ENCODE measurements at places on chromosomes 5 and 9.

GRCh38 chr9:134358026-134358661, 31.9 kb downstream of the RXRA start:
- DNase-seq: no peak

GRCh38 chr9:108676355-108676754, 179.4 kb downstream of the ACTL7B start:
- no peak for DNase-seq

DNA sequence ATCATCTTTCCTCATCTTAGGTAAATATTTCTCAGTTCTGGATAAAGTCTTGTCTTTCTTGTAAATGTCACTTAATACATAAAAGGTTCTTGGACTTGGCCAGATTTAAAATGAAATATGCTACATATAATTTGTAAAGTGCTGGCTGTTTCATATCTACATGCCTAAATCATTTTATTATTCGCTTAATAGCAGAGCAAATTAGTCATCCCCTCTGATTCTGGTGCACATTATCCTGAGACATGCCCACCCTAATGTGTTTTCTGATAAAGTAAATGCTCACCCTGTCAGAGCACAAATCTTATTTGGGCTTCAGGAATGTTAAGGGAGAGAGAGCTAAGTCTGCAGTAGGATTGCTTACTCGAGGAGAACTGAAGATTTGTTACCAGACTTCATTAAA, 166.5 kb upstream of the IZUMO3 start:
- no peak for DNase-seq

DNA sequence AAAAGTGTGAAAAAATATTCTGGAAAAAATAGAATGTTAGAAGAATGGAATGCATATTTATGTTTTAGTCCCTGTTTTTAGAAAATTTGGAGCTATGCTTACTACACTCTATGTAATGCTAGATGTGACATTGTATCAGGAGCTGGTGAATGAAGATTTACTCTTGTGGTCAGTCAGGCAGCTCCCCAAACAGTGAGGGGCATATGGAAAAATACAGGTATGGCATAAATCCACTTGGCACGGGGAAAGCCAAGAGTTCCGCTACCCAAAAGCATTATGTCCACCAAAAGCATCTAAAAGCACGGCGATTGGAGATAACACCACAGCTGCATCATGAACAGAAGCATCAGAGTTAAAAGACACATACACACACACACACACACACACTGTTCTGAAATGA, 220.2 kb upstream of the KLF9 start:
- DNase-seq: no peak

GRCh38 chr9:34454571-34455065, 3.8 kb downstream of the FAM219A start:
- no peak for DNase-seq

DNA sequence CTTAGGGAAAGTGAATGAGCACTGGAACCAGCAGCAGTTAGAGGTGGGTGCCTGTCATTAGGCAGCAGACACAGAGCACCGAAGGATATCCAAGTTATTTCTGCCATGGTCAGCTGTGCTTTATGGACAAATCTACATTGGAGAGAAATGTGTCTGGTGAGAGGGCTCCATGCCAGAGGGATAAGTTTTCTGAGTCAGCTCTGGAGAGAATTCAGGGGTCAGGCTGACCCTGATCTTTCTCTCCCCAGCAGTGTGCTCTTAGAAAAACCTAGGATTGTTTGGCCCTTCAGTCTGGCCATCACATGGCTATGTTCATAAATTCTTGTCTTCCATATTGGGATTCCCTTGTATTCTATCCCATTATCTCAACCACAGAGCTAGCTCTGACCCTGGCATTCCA, 8.9 kb upstream of the IL17B start:
- no peak for DNase-seq

DNA sequence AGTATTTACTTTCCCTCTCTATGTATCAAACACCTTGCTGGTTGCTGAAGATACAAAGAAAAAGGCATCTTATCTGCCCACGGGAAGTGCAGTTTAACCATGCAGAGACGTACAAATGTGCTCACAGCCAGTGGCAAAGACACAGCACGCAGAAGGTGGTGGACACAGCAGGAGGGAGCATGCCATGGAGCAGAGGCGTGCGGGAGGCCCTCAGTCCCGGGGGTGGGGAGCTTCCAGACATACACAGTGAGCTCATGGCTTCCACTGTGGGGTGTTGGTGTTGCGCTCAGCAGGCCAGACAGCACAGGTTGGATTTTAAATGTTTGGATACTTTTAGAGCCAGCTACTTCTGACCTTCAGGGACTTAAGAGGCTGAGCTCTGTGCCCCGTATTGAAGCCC, 8.8 kb upstream of the BARX1 start:
- no peak for DNase-seq

DNA sequence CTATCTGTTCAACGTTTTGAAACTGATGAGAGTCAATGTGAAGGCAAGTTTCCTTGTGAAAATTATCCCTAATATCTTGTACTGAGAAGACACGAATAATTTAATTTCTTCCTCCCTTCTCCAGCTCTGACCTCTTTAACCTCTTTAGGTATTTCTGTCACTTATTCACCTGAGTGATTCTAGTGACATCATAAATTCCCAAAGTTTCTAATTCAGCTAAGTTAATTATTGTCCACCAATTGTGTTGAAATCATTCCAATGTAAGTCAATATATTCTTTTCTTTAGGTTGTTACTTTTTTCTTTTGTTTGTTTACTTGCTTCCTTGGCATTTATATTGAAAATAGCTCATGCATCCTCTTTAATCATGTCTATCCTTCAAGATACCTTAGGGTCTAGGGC, 143.8 kb downstream of the PAPPA start:
- no peak for DNase-seq

DNA sequence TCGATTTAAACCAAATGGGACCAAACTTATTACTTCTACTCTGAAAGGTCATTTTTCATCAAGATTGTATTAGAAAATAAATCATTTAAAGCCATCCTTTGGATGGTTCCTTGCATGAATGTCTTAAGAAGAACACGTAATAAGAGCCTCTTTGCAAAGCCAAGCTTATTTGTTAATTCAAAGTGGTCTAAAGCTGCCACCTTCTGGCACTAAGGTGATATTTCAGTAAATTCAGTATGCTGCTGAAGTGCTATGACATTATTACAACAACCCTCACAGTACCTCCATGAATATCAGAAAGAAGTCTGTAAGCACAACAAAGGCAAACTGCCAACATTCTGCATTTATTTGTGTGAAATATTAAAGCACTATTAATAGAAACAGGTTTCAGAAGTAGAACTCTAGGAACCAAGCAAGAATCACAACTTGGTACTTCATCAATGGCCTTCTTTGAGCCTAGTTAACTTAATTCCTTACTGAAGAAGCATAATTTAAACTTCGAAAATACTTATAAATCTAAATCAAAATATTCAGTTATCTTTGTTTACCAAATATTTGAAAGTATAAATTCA, 53.1 kb upstream of the TYRP1 start:
- peak; percentile 16 for DNase-seq

GRCh38 chr5:172745838-172746237, 25.2 kb downstream of the DUSP1 start:
- no peak for DNase-seq

GRCh38 chr5:73233461-73234203, 60.6 kb downstream of the TMEM174 start:
- no peak for DNase-seq

DNA sequence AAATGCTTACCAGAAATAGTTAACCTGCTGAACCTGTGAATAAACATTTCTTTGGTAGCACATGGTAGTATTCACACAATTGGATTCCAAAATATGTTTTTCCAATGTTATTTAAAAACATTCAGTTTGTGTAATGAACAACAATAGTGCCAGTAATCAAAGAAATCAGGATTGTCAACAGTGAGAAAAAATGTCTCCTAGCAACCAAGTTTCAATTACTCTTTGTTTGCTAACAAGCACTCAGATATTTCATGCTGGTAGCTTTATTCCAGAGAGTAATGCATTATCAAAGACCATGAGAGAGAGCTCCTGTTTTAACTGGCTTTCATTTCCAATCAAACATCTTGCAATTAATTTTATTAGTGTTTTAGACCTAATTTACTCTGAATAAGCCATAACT, 768.1 kb upstream of the GRAMD2B start:
- no peak for DNase-seq

DNA sequence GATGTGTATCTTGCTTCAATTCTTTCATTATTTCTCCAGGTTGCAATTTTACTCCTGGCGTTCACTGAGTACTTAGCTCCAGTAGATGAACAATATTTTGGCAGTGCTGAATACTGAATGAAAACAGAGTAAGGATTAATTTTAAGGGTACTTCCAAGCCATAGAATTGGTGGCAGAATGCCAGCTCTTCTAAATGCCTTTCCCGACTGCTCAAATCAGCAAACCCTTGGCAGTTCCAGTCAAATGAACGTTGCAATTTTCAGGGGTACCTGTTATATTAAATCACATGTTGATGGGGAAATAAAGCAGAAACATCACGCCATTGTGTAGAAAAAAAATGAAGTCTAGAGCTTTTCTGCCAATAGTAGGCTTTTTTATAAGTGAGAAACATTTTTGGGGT, 282.4 kb upstream of the RPS23 start:
- no peak for DNase-seq

- no peak for DNase-seq
Observed at GRCh38 chr9:122356627-122357026, 14.2 kb upstream of the PTGS1 start.

GRCh38 chr9:76191493-76191892, 202.7 kb downstream of the RFK start:
- DNase-seq: no peak

GRCh38 chr9:97562542-97562941, 61.1 kb downstream of the TMOD1 start:
- no peak for DNase-seq

DNA sequence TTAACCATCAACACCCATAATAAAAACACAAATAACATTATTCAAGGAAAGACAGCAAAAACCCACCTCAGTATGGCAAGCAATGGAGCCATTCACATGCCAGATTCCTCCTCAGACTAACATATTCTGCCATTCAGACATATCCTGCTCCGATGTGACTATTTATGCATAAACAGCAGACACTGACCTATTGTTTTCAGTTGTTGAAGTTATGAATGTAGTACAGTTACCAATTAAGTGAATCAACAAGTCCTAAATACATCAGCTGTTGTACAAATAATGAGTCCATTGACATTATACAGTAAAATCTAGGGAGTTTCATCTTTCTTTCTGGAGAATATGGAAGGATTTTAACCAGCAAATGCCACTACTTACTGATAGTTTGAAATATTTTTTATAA, 131.7 kb downstream of the DENND1A start:
- DNase-seq: no peak

DNA sequence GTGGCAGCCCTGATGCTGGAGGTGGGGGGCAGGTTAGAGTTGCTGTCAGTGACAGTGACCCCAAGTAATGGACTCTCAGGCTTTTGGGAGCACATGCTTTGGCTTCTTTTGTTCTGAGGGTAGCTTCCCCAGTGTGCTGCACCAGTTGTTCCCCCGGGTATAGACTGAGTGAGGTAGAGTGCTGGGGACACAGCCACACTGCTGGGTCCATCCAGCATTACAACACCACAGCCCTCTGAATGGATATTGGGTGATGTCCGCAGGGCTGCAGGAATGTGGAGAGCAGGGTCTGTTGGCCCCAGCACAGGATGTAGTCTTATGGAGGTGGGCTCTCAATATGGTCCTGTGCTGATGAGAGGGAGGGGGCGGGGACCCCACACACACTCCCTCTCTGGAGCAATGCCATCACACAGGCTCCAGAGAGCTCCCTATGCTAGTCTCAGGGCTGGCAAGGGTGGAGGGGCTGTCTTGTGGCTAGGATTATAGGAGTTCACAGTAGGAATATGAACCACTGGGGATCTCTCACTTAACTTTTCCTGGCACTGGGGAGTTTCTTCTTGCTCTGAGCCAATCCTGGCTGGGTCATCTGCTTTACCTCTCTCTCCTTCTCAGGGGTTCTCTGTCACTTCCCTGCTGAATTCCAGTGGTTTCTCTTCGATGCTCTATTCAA, 20.7 kb downstream of the OSMR start:
- no peak for DNase-seq

GRCh38 chr9:15249981-15250380, 57.0 kb downstream of the TTC39B start:
- DNase-seq: no peak

GRCh38 chr5:4244306-4244705, 648.7 kb downstream of the IRX1 start:
- DNase-seq: no peak

- DNase-seq: no peak
Observed at GRCh38 chr5:19923742-19924141, 64.3 kb downstream of the CDH18 start.

- no peak for DNase-seq
Observed at GRCh38 chr5:38478166-38478565, 78.3 kb downstream of the LIFR start.

- no peak for DNase-seq
Observed at GRCh38 chr5:141866096-141866495, 12.1 kb downstream of the PCDH1 start.

- DNase-seq: no peak
Observed at GRCh38 chr5:643811-644271, 31.7 kb downstream of the CEP72 start.

GRCh38 chr9:93020151-93020550, 38.4 kb upstream of the SUSD3 start:
- DNase-seq: no peak

GRCh38 chr5:68565427-68565826, 349.9 kb downstream of the PIK3R1 start:
- DNase-seq: no peak

DNA sequence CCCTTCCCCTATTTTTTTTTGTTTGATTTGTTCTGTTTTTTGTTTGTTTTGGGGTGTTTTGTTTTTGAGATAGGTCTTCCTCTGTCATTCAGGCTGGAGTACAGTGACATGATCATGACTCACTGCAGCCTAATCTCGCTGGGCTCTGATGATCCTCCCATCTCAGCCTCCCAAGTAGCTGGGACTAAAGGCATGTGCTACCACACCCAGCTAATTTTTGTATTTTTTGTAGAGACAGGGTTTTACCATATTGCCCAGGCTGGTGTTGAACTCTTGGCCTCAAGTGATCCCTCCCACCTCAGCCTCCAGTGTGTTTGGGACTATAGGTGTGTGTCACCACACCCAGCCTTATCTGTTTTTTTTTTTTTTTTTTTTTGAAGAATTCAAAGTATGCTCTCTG, 605.4 kb downstream of the DNAH5 start:
- DNase-seq: no peak

GRCh38 chr5:65796751-65797316, 74.8 kb downstream of the NLN start:
- no peak for DNase-seq

DNA sequence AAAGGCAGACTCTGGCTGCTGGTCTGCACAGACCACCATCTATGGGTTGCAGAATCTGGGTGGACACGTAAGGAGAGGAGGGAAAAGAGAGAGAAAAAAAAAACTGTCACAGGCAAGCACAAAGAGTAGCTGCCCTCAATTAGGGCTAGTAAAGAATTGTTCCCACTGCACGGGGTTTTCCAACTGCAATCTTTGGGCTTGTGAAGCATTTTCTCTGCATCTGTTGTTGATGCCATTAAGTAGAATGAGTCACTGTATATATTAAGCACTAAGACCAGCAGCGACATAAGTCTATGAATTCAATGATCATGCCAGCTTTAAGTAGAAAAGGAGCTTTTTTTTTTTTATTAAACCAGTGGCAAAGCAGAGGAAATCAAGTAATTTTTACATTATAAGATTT, 40.2 kb downstream of the MED10 start:
- DNase-seq: no peak

- no peak for DNase-seq
Observed at GRCh38 chr5:35894131-35894530, 37.4 kb downstream of the IL7R start.

- no peak for DNase-seq
Observed at GRCh38 chr5:81854915-81855314, 104.0 kb upstream of the SSBP2 start.

- no peak for DNase-seq
Observed at GRCh38 chr5:112628214-112628980, 109.3 kb upstream of the APC start.

All from fibroblast of skin of left quadriceps (primary cell).